Spinal cord (tissue), 10 donors: ENCODE measurements at places on chromosomes 7 and 10. TPM values are rescaled to one million over a fixed set of nuclear protein-coding genes. Genes with fewer than 3 reads are reported as not detected.

The LRRC17 gene
- 299 TPM for total RNA-seq

The ANAPC16 gene
- total RNA-seq = 88.7 TPM

The CHRM2 gene
- total RNA-seq = 5.3 TPM

The CFTR gene
- total RNA-seq = 7.2 TPM

The EBLN1 gene
- not detected for total RNA-seq

The PAX4 gene
- total RNA-seq = not detected

The PTN gene
- 1,663 TPM for total RNA-seq

The MRPL32 gene
- total RNA-seq = 55.9 TPM

The VENTX gene
- total RNA-seq = 0.06 TPM

The TRA2A gene
- 54.6 TPM for total RNA-seq

The AOC1 gene
- total RNA-seq = 0.20 TPM
